ACHN (cell line): ENCODE measurements at places on chromosomes 1 and 21.

GRCh38 chr1:23224739-23225648, 7.7 kb upstream of the HTR1D start:
- peak; percentile 20 for DNase-seq

DNA sequence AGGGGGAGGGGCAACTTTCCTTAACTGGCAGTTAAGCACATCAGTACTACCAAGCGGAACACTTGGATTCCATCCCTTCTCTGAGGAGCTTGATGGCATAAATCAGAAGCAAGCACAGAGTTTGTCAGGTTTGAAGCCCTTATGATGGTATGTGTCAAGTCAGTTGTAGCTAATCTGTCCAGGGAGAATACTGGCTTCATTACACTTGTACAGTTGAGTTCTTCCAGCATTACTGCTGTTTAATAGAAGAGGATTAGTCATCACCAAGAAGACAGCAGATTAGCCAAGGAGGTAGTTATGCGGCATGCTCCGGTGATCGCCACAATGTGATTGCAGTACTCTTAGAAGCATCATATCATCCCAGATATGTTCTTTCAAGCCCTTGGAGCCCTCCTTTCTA, 2.1 kb upstream of the TDRD5 start:
- DNase-seq = peak; percentile 50

- DNase-seq = no peak
Measured at GRCh38 chr1:169345511-169345910, 22.1 kb downstream of the NME7 start.

DNA sequence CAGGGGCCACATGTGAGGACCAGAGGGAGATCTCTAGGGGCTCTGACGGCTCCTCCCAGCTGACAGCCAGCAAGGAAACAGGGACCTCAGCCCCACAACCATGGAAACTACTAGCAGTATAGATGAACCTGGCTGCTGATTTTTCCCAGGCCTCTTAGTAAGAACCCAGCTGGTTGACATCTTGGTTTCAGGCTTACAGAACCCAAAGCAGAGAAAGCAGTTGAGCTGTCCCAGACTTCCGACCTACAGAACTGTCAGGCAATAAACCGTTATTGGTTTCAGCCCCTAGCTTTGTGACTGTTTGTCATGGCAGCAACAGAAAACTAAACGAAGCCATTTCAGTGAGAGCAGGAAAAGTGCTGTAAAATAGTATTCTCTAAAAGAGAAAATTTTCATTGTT, 36.4 kb downstream of the ETS2 start:
- no peak for DNase-seq

DNA sequence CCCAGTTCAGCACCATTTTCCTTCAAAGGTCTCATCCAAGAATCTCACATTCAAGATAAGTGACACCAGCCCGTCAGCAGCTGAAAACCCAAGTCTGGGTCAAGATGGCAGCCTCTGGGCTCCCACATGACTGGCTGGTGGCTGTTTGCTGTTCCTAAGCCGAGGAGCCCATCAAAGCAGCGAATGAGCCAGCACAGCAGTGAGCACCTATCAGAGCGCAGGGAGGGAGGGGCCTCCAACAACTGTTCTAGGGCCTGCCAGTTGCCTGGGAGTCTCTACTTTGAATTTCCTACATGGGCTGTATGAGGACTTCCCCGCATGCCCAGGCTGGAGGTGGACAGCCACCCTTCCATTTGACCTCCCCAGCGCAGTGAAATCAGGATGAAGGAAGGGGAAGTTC, 102.7 kb downstream of the ADARB1 start:
- no peak for DNase-seq

- peak; percentile 20 for DNase-seq
Measured at GRCh38 chr1:212396638-212397037, 18.0 kb downstream of the PACC1 start.

- DNase-seq = no peak
Measured at GRCh38 chr1:155001425-155001674, 1.3 kb upstream of the ZBTB7B start.

- no peak for DNase-seq
Measured at GRCh38 chr1:116537898-116538297, 32.9 kb downstream of the CD58 start.

DNA sequence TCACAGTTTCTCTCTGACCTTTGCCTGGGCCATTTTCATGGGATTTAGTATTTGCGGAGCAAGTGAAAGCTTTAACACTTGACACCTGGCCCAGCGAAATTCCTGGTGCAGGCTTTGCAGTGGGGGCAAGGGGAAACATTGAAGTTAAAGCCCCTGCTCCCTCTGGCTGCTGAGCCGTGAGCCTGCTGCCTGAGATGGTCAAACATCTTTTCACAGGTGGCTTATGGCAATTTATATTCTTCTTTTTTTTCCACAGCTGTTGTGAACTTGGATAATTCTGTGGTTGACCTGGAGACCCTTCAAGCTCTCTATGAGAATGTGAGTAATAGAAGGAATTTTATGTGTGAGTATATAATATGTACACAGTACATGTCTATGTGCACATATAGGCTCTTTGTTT, 202.9 kb downstream of the FMN2 start:
- DNase-seq = no peak

DNA sequence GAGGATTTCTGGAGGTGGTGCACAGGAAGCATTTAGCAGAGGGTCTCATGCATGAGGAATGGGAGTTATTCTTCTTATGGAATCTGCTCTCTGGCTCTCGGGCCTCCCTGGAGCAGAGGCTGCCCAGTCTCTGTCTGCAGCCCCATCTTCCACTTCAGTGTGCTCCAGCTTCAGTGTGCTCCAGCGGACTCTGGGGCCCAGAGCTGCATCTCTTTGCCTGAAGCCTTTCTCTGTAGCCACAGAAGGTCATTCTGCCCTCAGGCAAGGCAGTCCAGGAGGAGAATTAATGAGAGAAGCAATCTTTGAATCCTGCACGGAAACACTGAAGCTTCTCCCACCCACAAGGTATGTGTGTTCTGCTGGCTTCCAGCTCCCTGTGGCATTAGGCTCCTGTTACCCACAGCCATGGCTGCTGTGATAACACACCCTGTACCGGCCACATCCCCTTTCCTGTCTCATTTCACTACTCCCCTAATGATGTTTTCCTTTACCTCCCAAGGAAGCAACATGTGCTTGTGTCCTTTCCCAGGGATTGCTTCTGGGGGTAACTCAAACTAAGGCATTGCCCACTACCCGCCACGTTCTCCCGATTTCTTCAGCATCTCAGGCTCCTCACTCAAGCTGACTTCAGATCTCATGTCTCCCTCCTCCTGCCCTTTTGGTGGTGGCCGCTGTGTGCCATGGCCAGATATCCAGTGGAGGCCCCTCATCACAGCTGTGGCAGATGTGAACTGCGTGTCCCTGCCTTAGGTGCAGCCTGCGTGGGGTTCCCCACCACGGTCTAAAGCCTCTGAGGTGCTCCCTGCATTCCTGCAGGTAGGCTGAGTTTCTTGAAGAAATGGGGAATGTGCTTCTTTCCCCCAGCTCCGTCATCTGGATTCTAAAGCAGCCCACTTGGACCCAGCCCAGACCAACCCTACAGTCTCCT, 181.2 kb upstream of the GALNT2 start:
- no peak for DNase-seq

GRCh38 chr1:201487742-201488141, 18.8 kb upstream of the PHLDA3 start:
- no peak for DNase-seq

DNA sequence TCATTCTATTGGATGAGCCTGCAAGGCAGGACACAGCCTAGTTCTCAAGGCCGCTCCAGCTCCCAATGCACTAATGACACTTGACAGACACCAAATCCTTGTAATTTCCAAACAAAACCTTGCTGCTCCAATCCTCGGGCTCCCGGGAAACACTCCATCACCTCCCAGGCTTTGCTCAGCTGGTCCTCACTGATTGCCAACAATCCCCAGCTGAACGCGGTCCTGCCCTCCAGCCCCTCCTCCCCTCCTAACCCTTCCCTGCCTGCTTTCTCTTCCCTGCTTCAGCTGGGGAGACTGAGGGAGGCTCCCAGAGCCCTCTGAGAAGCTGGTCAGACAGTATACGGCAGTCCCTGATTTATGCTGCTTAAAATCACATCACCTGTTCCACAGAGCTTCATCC, 114.4 kb upstream of the TNR start:
- DNase-seq = no peak

- DNase-seq = no peak
Measured at GRCh38 chr21:40553781-40554180, 293.2 kb downstream of the DSCAM start.

- DNase-seq = peak; percentile 81
Measured at GRCh38 chr1:51313961-51314777, 16.2 kb downstream of the TTC39A start.

- no peak for DNase-seq
Measured at GRCh38 chr1:162179121-162179520, 109.6 kb downstream of the NOS1AP start.

GRCh38 chr1:39761016-39761415, 10.1 kb downstream of the OXCT2 start:
- no peak for DNase-seq

- no peak for DNase-seq
Measured at GRCh38 chr1:101316256-101316655, 79.4 kb downstream of the S1PR1 start.

DNA sequence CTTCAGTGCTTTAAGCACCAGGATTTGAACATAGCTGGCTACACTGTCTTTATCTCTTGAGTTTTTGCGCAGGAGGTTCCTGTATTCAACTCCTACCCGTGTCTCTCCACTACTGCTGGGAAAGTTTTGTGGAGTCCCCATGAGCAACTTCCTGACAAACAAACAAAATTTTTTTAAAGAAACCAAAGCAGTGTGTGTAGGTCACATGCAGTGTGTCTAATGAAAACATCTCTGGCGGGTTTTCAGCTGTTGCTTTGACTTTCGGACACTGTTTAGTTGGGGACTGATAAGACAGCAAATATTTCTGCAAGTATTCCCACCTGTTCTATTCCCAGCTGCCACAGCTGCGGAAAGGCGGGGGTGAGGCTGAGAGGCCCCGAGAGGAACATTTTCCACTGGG, 2.0 kb downstream of the PSEN2 start:
- DNase-seq = no peak

- DNase-seq = peak; percentile 51
Measured at GRCh38 chr21:32653326-32653901, 41.2 kb upstream of the CFAP298 start.

DNA sequence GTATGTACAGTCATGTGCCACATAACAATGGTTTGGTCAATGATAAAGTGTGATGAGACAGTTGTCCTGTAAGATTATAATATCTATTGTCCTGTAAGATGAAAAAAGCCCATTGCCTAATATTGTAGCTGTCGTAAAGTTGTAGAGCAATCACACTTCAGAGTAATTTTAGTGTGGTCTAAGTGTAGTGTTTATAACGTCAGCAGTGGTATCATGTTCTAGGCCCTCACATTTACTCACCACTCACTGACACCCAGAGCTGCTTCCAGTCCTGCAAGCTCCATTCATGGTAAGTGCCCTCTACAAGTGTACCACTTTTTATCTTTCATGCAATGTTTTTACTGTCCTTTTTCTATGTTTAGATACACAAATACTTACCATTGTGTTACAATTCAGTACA, 259.9 kb upstream of the RAB4A start:
- no peak for DNase-seq

- DNase-seq = peak; percentile 76
Measured at GRCh38 chr1:164771619-164772361, 212.8 kb downstream of the PBX1 start.

DNA sequence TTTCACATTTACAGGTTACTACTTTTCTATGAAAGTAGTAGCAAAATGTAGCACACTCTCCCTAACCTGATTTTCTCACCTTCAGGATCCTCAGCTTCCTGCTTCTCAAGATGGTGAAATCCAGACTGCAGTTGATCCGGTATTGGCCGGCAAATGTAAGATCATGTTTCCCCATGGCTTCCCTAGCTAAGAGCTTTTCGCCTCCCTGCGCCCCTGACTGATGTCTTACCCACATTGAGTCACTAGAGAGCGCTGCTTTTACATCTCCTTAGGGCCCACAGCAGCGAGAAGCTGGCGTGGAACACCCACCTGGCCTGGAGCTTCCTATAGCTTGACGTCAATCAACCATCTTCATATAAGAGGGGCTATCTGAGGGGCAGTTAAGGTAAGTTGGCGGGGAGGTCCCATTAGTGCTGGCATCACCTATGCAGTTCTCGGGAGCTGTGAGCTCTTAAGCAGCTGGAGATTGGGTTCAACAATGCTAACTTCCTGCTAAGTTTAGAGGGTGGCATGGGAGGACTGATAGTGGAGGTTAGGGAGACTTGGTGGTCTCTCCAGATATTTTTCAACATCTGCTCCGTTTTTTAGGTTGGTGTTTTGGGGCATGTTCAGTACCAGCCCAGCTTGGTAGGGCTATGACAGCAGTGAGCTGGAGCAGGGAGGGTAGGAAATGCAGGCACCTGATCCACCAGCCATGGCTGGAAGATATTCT, 5.5 kb downstream of the PTPN7 start:
- DNase-seq = peak; percentile 57

DNA sequence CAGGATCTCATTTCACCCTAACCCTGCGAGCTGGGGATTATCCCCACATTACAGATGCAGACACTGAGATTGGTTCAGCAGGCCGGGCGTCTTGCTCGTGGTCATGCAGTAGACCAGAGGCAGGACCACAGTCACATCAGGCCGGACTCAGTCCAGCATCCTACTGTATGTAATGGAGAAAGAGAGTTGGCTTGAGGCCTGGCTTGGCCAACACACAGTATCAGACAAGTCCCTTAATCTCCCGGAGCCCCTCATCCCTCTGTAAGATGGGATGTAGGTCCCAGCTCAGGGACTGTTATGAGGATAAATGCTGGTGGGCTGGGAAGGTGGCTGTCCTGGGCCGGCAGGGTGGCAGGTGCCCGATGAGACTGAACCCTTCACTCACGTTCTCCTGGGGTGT, 66.1 kb upstream of the ACTL8 start:
- no peak for DNase-seq

- DNase-seq = no peak
Measured at GRCh38 chr1:245168086-245168485, 13.3 kb downstream of the KIF26B start.

GRCh38 chr1:92784021-92784638, 778 bp downstream of the EVI5 start:
- DNase-seq = peak; percentile 54

- DNase-seq = no peak
Measured at GRCh38 chr1:231021540-231022031, 18.5 kb downstream of the FAM89A start.

- DNase-seq = no peak
Measured at GRCh38 chr1:190029441-190029840, 448.2 kb downstream of the BRINP3 start.

DNA sequence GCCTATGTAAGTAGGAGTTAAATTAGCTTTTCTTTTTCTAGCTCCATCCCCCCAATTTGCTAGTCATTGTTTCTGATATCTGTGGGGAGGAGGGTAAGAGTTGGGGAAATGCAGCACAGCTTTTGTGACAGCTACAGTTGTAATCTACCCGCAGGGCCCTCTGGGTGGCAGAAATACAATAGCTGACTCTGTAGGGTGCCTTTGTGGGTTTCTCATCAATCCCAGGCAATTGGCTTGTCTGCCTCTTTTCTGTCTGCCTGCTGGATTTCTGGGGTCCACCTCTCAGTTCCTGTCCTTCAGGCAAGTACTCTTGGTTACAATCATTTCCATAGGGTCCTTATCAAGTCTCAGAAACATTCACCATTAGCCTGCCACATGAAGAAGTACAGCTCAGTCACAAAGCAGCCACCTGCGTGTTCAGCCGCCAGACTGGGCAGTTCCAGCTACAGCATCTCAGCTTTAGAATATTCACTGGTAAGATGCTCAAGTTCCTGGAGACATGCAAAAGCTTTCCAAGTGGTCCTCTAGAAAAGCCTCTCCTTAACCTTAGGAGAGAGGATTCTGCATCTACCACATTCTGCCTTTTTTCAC, 19.2 kb upstream of the SLC44A5 start:
- DNase-seq = no peak

GRCh38 chr1:213335084-213335483, 284.0 kb downstream of the RPS6KC1 start:
- no peak for DNase-seq
